Astrocyte (in vitro differentiated cells and primary cell): ENCODE measurements at places on chromosomes 13 and 19. TPM values are rescaled to one million over a fixed set of nuclear protein-coding genes. Genes with fewer than 3 reads are reported as not detected.

DNA sequence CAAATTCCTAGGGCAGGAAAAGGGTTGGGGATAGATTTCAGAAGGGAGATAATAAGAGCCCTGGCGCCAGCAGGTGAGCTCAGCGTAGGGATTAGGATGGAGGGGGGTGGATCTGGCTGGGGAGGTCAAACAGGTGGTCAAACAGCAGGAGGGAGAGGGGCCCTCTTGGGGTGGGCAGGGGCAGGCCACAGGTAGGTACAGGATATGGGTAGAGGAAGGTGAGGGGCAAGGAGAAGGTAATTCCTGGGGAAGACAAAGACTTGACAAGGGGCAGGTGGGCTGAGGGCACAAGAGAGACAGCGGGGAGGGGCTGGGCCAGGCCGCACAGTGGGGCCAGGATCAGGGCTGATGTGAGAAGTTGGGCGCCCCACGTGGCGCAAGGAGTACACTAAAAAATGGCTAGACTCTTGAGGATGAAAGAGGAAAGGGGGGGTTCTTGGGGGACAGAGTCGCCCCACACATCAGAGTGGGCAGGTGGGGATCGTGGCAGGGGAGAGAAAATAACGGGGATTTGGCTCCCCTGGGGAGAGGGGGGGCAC is 713 bp downstream of the KRI1 start:
- peak overlapping the region; percentile 70 for H3K27ac ChIP-seq
- no peaks in the 10 kb centered on the region for H3K36me3 ChIP-seq
- DNase-seq, result no peak
- no peaks in the 10 kb centered on the region for H3K27me3 ChIP-seq

GRCh38 chr19:46928951-46929350 is 68.2 kb downstream of the ARHGAP35 start:
- no peaks in the 10 kb centered on the region for H3K27me3 ChIP-seq
- no peak overlapping the region for H3K27ac ChIP-seq
- DNase-seq, result no peak

GRCh38 chr13:83905641-83906040 is 23.4 kb upstream of the SLITRK1 start:
- no peak for DNase-seq
- H3K27ac ChIP-seq, result no peak overlapping the region
- H3K4me1 ChIP-seq, result no peaks in the 10 kb centered on the region
- H3K27me3 ChIP-seq, result no peaks in the 10 kb centered on the region

DNA sequence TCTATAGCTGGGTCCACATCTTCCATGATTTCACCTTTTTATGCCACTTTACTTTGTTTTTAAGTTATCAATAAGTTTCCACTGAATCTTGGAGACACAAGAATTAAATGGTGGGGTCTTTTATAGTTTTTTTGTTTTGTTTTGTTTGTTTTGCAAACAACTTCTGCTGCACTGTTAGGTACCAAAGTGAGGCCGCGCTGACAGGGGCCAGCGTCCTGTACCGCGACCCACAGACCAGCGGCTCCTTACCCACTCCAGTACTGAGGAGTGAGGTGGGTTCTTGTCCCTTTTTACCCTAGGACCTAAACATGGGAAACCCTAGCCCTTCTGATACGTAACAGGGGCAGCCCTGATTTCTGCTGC is 75.8 kb upstream of the MCF2L start:
- H3K27ac ChIP-seq, result no peak overlapping the region
- no peak overlapping the region for H3K4me3 ChIP-seq
- no peak for DNase-seq
- peaks cover 46% of the 10 kb centered on the region for H3K27me3 ChIP-seq
- H3K36me3 ChIP-seq, result no peaks in the 10 kb centered on the region
- H3K4me1 ChIP-seq, result no peaks in the 10 kb centered on the region

- DNase-seq, result peak; percentile 25
- H3K27me3 ChIP-seq, result no peaks in the 10 kb centered on the region
- H3K4me1 ChIP-seq, result peaks cover 5% of the 10 kb centered on the region
- H3K4me3 ChIP-seq, result no peak overlapping the region
- peaks cover 4% of the 10 kb centered on the region for H3K36me3 ChIP-seq
Observed at GRCh38 chr19:3644351-3645066, 17.9 kb upstream of the CACTIN start.

GRCh38 chr13:44015811-44016210 is 136.1 kb downstream of the LACC1 start:
- H3K36me3 ChIP-seq, result no peaks in the 10 kb centered on the region
- H3K27ac ChIP-seq, result no peak overlapping the region
- DNase-seq, result no peak
- H3K4me3 ChIP-seq, result no peak overlapping the region
- H3K4me1 ChIP-seq, result peaks cover 13% of the 10 kb centered on the region
- no peaks in the 10 kb centered on the region for H3K27me3 ChIP-seq

DNA sequence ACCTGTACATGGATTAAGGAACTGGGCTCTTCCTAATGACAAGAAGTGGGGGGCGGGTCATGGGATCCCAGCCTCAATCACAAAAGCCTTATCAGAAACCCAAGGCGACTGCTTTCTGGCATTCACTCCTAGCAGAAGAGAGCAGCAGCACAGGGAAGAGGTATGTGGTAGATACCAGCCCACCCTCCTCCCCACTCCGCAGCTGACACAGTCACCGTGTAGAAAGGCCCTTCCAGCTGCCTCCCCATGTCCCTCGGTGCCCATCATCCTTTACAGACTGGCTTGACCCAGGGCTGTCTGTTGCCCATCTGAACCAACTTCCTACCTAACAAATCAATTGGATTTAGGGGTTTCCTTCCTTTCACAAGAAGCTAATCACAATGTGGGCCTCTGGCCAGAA is 3.1 kb upstream of the DHRS12 start:
- no peak overlapping the region for H3K4me3 ChIP-seq
- peaks cover 23% of the 10 kb centered on the region for H3K4me1 ChIP-seq
- H3K27me3 ChIP-seq, result no peaks in the 10 kb centered on the region
- no peaks in the 10 kb centered on the region for H3K36me3 ChIP-seq

GRCh38 chr19:42129399-42130253 is 2.6 kb downstream of the POU2F2 start:
- no peaks in the 10 kb centered on the region for H3K36me3 ChIP-seq
- H3K27me3 ChIP-seq, result no peaks in the 10 kb centered on the region
- H3K4me1 ChIP-seq, result peaks cover 22% of the 10 kb centered on the region
- no peak for DNase-seq
- H3K4me3 ChIP-seq, result no peak overlapping the region

DNA sequence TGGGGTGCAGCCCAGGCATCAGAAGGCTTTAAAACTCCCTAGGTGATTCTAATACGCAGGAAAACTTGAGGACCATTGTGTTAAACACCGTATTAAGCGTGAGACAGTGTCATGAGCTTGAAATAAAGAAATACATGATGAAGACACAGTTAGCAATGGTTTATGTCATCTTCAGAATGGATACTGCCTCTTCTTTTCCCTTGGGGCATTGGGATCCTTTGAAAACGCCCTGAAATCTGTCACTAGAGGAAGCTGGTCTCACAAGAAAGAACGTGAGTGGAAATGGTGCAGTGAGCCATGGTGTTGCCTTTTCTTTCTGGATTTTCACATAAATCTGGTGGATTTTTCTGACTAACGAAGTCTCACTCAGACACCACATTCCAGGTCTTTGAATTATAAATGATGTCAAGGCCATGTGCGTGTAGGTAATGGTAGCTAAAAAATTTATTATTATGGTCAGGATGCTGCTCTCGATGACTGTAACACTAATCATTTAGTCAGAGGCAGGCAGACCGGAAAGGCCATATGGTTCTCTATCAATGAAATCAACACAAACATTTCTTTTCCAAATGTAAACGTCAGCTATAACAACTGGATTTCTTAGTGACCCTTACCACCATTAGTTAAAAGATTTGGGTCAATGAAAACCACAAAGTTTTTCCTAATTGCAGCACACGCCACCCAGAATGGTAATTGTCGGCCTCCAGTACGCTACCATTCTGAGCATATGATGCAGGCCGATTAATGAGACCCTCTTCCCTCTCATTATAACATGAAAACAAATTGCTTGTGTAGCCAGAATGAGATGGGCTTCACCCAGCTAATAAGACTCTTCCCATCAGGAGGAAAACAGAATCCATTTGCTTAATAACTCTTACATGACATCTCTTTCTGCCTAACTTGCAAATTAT is 105.6 kb downstream of the SLC7A1 start:
- no peak for DNase-seq
- H3K4me1 ChIP-seq, result no peaks in the 10 kb centered on the region
- H3K36me3 ChIP-seq, result no peaks in the 10 kb centered on the region
- peaks cover 32% of the 10 kb centered on the region for H3K27me3 ChIP-seq
- H3K27ac ChIP-seq, result no peak overlapping the region

- no peak overlapping the region for H3K27ac ChIP-seq
- H3K4me3 ChIP-seq, result no peak overlapping the region
Observed at GRCh38 chr13:47256618-47257017, 359.8 kb upstream of the HTR2A start.

GRCh38 chr13:85541476-85541875 is 257.7 kb downstream of the SLITRK6 start:
- no peak for DNase-seq
- no peak overlapping the region for H3K27ac ChIP-seq

DNA sequence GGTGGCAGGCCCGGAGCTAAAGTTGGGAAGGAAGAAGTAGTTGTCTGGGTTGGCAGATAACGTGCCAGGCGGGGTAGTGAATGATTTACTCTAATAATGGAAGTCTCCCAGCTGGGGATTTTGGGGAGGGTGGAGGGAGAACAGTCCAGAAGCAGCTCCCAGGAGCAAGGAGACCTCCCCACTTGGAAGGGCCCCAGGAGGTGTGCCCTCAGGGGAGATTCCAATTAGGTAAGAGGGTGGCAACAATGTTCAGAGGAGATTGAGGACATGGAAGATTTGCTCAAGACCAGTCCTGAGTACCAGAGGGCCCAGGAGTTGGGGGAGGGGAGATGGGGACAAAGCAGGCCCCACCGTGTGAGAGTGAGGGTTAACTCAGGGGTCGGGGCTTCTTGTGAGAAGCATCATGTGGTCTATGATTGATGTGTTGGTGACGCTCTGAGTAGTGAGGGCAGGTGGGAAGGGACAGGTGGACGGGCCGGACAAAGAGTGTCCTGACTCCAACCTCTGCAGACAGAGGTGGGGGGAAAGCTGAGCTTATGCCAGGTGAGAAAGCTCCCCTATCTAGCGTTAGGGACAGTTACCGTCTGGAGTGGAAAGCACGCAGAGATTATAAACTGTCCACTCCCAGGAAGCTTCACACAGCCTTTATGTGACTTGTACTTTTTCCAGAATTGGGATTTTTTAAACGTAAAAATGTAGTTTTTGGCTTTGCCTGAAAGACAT is 3.5 kb downstream of the SPINT2 start:
- H3K27me3 ChIP-seq, result no peaks in the 10 kb centered on the region
- DNase-seq, result no peak
- no peaks in the 10 kb centered on the region for H3K36me3 ChIP-seq
- H3K4me3 ChIP-seq, result no peak overlapping the region
- H3K27ac ChIP-seq, result no peak overlapping the region
- peaks cover 36% of the 10 kb centered on the region for H3K4me1 ChIP-seq

GRCh38 chr13:99655351-99656091 is 154.2 kb downstream of the TM9SF2 start:
- H3K27me3 ChIP-seq, result peaks cover 4% of the 10 kb centered on the region
- H3K4me1 ChIP-seq, result peaks cover 17% of the 10 kb centered on the region
- no peak overlapping the region for H3K4me3 ChIP-seq
- DNase-seq, result peak; percentile 89

GRCh38 chr13:43936647-43937046 is 56.9 kb downstream of the LACC1 start:
- no peak overlapping the region for H3K4me3 ChIP-seq
- no peaks in the 10 kb centered on the region for H3K4me1 ChIP-seq
- H3K36me3 ChIP-seq, result no peaks in the 10 kb centered on the region
- no peaks in the 10 kb centered on the region for H3K27me3 ChIP-seq
- no peak for DNase-seq

Gene PRR36
- total RNA-seq, result 0.55 and 1.3 TPM in 2 replicates

Gene ZNF526
- total RNA-seq, result 20.2 and 21.6 TPM in 2 replicates

Gene LILRA5
- total RNA-seq, result not detected in 2 replicates

Gene RNF225
- 0.36 and 0.41 TPM in 2 replicates for total RNA-seq

Gene LYL1
- total RNA-seq, result 0.27 TPM in 1 of 2 replicates, not detected in the other

Gene PCDH17
- 0.70 and 2.1 TPM in 2 replicates for total RNA-seq

Gene ANKRD24
- 0.73 and 1.4 TPM in 2 replicates for total RNA-seq

Gene KCNJ14
- 1.4 TPM in 2 replicates for total RNA-seq

Gene ZNF675
- total RNA-seq, result 12.8 and 15.5 TPM in 2 replicates
